Effector memory CD4-positive, alpha-beta T cell (primary cell): ENCODE measurements at places on chromosomes 5 and 9.
A peak's percentile ranks its signal among the peaks of the same experiment; 100 is the strongest.

DNA sequence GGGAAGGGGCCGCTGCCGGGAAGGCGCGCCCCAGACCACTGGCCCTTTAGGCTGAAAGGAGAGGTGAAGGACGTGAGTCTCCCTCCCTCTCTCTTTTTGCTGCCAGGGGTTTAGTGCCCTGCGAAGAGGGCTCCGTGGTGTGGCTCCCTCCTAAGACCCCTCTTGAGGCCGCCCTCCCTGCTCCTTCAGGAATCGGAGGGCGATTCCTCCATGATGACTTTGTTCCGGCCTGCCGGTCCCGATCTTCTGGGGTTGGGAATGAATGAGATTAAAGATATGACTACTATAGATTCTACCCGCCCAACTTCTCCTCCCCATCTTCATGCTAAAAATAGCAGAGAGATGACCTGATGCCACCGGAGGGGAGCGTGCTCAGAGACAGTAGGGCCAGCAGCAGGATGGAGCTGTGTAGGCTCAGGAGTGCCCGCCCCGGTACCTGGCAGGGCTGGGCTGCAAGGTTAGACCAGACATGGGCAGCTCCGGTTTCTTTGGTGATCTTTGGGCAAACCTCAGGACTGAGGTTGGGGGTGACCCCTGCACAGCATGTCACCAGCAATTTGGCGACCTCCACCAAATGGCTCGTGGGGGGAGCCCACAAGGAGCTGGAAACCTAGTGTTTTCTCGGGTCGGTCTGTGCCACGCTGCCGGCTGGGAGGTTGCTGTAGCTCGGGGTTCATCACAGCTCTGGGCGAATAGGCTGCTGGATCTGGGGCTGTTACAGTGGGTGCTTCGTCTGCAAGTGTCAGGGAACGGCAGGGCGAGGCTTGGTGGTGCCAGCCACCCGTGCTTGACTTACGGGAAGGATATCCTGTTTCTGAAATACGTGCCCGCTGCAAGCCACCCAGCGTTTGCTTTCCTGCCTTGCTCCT, 1.7 kb downstream of the OLFM1 start:
- DNase-seq, result no peak

DNA sequence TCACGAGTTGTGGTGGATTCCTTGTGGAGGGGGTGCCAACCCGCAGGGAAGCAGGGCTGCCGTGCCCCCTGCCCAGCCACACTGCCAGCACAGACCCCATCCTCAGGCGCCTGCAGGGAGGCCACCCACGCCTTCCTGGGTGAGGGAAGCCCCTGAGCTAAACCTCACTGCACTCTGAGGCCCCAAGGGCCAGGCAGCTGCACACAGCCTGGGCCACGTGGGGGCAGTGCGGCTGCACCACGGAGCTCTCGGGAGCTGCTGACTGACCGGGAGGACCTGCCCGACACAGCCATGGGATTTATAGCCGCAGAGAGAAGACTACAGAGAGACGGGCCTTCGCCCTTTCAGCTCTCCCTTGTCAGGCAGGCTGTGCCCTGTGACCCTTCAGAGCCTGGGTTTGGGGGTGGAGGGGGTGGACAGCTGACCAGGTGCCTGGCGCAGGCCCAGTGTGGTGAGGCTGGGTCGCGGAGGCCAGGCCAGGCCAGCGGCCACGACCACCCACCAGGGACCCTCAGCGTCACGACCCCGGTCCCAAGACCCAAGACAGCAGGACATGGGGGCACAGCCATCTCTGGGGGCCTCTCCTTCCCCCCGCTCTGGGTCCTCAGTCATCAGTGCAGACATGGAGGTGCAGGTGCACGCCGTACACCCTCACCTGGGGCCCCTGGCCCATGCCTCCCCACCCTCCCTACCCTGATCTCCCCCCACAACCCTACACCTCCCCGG, 4.3 kb upstream of the AHRR start:
- no peak for DNase-seq

DNA sequence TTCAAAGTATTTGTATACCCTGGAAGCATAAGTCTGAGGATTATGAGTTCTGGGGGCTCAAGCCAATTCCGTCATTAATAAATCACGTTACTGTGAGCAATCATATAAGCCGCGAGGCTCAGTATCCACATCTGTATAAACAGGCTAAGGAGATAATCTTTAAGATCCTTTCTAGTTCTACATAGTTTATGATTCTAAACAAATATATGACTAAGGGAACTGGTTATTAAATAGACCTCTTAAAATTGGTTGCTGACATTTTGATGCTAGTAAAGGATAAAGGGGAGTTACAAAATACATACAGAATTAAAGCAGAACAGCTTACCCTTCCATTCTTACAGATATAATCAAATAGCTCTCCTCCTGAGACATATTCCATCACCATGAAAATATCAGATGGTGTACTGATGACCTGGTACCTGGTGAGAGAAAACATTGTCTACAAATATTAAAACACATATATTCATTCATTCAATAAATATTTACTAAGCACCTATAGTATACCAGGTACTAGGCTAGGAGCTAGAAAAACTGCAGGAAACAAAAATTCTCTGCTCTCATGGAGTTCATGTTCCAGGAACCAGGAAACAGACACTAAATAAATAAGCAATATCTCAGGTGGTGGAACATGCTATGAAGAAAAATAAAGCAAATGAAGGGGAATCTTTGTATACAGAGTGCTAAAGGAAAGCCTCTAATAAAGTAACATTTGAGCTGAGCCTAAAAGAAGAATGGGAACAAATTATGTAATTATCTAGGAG, 19.5 kb upstream of the TTC33 start:
- DNase-seq, result no peak

DNA sequence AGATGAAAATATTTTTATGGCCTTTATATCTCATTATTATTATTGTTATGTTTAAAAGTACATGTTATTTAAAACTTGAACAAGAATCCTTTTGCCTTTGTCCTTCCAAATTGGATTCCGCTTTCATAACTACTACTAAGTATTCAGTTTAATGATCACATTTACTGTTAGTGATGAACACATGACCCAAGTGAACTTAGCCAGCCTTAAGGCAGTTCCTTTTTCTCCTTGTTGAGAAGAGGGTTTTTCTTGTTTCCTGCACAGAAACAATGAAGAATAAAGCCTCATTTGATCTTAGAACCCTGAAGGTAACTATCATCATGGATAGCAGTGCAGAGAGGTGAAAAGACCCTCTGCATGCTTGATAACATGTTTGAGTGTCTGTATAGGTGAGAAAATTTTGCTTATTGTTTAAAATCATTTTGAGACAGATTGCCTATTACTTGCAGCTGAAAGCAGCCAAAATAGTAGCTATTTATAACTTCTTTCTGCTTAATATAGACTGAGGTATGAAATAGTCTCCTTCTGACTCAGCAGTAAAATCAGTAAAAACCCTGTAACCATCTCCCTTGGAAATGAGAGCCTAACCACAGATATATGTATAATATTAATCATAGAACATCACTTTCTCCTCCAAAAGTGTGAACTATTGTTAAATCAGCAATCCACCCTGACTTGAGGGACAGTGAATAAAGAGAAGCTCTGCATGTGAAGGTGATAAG, 266.2 kb downstream of the SPATA31D1 start:
- no peak for DNase-seq

DNA sequence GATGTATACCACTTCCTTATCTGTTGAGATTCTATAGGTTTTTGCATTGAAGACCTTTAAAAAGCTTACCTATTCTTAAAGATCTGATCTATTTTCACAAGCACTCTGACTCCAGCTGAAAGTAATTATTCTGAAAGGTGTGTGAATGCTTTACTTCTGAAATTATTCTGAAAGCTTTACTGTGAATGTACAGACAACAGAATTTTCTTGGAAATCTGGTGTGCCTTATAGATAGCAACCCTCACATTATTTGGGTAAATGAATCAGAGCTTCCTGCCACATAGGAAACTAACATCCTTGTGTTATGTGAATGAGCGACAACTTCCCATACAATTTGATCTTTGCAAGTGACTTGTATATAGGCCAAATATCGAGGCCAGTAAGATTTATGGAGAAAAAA, 6.5 kb downstream of the CDO1 start:
- DNase-seq, result no peak

DNA sequence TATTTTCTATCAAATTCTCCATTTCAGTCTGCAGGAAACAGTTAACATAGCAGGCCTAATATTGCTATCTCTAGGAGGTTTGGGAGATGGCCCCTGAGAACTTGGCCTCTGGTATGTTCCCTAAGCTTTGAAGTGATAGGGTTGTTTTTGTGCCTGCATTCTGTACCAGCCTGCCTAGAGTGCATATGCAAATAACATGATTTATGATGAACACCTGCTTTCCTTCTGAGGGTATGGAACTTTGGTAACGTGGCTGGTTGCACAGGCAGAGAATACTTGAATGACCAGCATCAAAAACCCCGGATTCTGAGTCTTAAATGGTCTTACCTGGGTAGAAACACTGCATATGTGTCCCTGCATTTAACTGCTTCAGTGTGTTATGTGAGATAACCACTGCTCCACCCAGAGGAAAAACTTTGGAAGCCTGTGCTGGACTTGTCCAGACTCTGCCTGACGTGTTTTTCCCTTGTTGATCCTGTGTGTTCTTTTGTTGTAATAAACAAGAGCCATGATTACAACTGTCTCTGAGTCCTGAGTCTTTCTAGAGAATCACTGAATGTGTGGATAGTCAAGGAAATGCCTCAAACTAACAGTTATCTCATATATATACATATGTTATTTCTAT, 111.3 kb upstream of the ABCA1 start:
- DNase-seq, result no peak

GRCh38 chr9:124047251-124047672, 35.7 kb downstream of the LHX2 start:
- DNase-seq, result no peak

DNA sequence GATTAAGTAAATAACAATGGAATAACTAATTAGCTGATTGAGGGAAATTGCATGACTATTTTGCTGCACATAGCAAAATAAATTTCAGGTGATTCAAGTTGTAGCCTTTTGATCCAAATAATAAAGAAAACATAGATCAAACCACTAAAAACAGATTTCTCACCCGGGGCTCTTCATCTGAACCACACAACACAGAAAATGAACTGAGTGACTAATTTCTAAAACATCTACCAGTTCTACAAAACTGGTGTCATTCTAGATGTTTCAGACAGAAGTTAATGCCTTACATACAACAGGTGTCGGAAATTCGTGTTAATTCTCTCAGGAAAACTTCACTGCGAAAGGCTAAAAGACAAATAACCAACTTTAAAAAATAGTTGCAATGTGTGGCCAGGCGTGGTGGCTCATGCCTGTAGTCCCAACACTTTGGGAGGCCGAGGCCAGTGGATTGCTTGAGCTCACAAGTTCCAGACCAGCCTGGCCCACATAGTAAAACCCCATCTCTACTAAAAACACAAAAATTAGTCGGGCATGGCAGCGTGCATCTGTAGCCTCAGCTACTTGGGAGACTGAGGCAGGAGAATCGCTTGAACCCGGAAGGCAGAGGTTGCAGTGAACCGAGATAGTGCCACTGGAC, 6.9 kb downstream of the PROP1 start:
- DNase-seq, result no peak

DNA sequence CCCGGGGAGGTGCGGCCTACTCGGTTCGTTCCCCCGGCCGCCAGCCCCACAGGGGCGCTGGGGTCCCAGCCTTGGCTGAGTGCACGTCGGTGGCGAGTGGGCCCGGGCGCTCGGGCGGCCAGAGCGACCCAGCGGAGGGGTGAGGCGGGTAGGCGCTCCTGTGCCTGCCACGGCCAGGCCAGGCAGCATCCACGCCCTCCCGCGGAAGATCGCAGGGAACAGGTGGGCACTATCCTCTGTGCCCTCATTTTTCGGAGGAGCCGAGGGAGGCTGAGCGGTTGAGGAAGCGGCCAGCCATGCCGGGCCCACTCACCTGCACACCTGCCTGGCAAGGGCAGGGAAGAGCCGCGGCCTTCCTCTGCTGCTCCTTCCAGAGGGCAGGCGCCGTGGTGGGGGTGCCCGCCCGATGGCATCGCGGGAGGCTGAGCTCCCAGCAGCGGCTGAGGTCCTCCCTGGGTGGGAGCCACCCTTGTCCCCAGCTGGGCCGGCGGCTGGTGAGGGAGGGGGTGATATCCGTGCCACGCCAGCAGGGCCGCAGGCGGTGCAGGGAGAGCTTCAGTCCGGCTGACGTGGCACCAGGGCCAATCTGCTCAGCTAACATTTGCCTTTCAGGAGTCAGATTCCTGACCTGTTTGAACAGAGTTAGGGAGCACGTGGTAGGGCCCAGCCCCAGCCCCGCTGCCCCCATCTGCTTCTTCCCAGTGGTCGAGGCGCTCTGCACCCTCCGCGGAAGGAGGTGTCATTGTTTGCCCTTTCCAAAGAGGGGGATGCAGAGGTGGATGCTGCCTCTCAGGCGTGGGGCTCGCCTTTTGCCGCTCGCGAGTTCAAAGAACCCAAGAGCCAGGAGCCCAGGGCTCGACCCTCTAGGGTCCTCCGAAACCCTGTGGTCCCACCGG, 1.6 kb upstream of the SEC16A start:
- peak; percentile 5 for DNase-seq

DNA sequence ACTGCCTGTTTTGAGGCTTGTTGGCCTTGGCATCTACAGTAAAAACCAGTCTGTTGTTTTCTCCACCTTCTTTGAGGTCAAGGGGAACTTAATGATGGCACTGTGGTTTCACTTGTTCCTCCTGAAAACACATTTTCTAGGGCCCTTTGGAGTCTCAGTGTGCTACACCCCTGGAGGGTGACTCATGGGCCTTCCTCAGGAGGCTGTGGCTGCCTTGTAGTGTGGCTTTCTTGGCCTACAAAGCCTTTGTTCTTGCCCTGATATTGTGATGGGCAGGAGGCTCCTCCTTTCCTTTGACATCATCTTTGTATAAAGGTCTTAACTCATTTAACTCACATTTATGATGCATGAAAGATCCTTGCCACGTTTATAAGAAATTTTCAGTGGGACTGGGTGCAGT, 56.3 kb upstream of the GPBP1 start:
- peak; percentile 57 for DNase-seq

- DNase-seq, result no peak
Measured at GRCh38 chr5:123068368-123068938, 20.6 kb upstream of the PRDM6 start.

- no peak for DNase-seq
Measured at GRCh38 chr9:7009065-7009464, 251.3 kb downstream of the KDM4C start.

- no peak for DNase-seq
Measured at GRCh38 chr5:126455728-126456127, 32.5 kb downstream of the GRAMD2B start.

- no peak for DNase-seq
Measured at GRCh38 chr5:170218726-170219125, 14.1 kb upstream of the C5orf58 start.

DNA sequence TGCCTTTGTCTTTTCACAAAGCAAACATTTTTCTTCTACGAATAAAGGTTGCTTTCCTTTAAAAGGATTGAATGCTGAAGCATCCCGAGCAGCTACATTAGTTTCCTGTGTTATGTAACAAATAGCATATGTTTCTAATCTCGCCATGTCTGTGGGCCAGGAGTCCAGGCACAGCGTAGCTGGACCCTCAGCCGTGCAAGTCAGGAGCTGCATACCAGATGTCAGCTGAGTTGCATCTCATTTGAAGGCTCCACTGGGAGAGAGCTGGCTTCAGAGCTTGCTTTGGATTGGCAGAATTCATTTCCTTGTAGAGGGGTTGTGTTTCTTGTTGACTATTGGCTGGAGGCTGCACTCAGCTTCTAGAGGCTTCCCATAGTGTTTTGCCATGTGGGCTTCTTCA, 16.0 kb upstream of the GOLPH3 start:
- DNase-seq, result no peak
